ENCODE measurements at places on chromosomes 5 and 9.

GRCh38 chr5:150644514-150644913, 4.1 kb downstream of the SYNPO start:
- no peak for DNase-seq
- peaks cover 12% of the 10 kb centered on the region for H3K36me3 ChIP-seq
- peak overlapping the region; percentile 88 for H3K27ac ChIP-seq
- H3K4me1 ChIP-seq = peaks cover 60% of the 10 kb centered on the region
- H3K27me3 ChIP-seq = no peaks in the 10 kb centered on the region

GRCh38 chr9:127166651-127167524, 44.5 kb upstream of the ANGPTL2 start:
- DNase-seq = no peak
- H3K4me3 ChIP-seq = no peak overlapping the region
- no peak overlapping the region for H3K27ac ChIP-seq
- peaks cover 4% of the 10 kb centered on the region for H3K4me1 ChIP-seq

DNA sequence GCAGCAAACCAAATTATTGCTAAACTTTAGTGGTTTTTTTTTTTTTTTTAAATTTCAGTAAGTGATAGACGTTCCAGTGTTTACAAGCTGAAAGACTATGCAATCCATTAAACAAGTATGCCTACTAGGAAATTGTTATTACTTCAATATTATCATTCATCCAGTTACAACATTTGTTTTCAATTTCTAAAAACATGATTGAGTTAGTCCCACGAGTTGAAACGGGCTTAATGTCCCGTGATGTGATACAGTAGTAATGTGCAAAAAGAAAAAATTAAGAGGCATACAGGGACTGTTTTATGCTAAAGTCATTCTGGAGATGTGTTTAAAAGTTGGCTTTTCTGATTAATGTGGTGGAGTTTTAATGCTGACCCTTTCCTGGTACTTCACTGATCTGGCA, 550.3 kb upstream of the DMAC1 start:
- no peaks in the 10 kb centered on the region for H3K27me3 ChIP-seq
- H3K27ac ChIP-seq = no peak overlapping the region
- no peak for DNase-seq

- DNase-seq = no peak
- peaks cover 27% of the 10 kb centered on the region for H3K4me1 ChIP-seq
- H3K36me3 ChIP-seq = no peaks in the 10 kb centered on the region
- no peak overlapping the region for H3K4me3 ChIP-seq
These were observed 98.9 kb upstream of the SPATA31D4 start for GRCh38 chr9:81829195-81829882.

DNA sequence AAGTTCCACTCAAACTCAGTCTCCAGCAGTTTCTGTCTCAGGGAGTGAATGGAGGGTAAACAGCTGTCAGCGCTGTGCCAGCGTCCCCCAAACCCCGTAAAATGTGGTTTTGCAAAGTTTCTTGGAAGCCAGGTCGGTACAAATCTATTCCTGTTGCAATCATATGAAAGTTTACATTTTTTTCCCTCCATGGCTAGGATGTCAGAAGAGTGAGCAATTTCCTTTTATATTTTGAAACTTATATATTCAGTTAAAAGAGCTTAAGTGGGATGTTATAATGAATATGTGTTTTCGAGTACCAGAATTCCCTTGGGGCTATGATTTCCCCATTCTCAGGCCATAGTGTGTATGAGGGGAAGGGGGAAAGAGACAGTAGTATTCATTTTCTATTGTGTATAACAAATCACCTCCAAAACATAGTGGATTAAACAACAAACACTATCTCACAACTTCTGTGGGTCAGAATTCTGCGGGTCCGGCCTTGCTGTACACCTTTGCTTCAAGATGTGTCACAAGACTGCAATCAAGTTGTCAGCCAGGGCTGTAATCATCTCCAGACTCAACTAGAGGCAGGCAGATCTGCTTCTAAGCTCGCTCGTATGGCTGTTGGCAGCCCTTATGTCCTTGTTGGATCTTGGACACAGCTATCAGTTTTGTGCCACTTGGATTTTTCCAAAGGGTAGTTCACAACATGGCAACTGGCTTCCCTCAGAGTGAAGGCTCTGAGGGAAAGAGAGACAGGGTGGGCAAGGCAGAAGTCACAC, 107.4 kb downstream of the SNX18 start:
- H3K36me3 ChIP-seq = no peaks in the 10 kb centered on the region
- peaks cover 33% of the 10 kb centered on the region for H3K27me3 ChIP-seq
- DNase-seq = no peak

GRCh38 chr9:124218438-124218982, 39.2 kb upstream of the NEK6 start:
- no peak overlapping the region for H3K27ac ChIP-seq
- H3K4me3 ChIP-seq = no peak overlapping the region
- no peak for DNase-seq
- no peaks in the 10 kb centered on the region for H3K36me3 ChIP-seq

DNA sequence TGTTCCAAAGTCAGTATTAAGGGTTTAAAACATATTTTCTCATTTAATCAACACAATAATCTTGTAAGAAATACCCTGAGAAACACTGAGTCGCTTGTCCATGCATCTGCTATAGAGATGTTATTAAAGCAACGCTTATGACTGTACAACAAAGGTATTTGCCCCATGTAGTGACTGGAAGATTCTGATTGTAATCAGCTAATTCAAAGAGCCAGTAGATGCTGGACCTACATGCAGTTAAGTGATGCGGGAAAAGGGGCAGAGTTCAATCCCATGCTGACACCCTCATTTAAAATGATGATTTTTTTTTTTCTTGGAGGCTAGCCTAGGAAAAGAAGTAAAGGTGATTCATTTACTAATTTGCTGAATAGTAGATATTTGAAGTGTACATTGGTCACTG, 149.3 kb upstream of the MTAP start:
- peaks cover 10% of the 10 kb centered on the region for H3K4me1 ChIP-seq
- no peak for DNase-seq
- H3K4me3 ChIP-seq = no peak overlapping the region
- H3K36me3 ChIP-seq = peaks cover 9% of the 10 kb centered on the region
- no peak overlapping the region for H3K27ac ChIP-seq

- DNase-seq = no peak
- H3K4me1 ChIP-seq = peaks cover 16% of the 10 kb centered on the region
- no peak overlapping the region for H3K4me3 ChIP-seq
- no peak overlapping the region for H3K27ac ChIP-seq
These were observed 55.3 kb downstream of the TRPC7 start for GRCh38 chr5:136309932-136310598.

DNA sequence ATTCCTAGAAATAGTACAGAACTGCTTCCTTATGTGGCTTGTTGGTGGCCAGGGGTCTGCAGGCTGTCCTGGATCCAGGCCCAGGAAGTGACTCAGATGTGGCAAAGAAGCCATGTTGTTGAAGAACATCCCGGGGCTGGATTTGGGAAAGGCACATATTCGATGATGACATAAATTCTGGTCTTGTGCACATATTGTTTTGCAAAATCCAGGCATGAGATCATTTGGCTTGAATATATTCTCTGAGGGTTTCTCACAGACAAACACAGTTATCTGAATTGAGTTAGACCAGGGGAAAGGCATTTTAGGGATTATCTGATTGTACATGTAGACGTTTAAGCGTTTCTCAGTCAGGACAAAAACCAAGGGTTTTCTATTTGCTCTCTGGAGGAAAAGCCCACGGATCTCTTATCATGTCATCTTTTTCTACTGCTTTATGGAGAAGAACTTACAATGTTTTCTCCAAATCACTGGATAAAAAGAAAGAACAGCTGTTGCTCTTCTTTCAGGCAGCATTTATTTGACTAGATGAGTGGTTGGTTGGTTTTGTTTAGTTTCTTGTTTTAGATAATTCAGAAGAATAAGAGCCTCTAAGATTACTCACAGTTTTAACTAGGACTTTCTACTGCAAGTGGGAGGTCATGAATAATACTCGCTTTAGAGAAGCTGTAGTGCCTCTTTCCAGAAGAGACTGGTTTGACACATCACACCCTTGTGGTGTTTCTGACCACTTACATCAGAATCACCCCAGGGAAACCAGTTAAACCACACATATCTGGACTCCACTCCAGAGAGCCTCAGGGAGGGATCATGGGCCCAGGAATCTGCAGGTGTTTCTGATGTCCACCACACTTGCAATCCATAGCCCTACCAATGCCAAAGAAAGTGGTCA, 29.5 kb upstream of the LHFPL2 start:
- H3K4me3 ChIP-seq = no peak overlapping the region
- H3K27me3 ChIP-seq = no peaks in the 10 kb centered on the region
- peaks cover 16% of the 10 kb centered on the region for H3K4me1 ChIP-seq
- no peaks in the 10 kb centered on the region for H3K36me3 ChIP-seq
- DNase-seq = no peak

- peak overlapping the region; percentile 97 for H3K27ac ChIP-seq
- H3K27me3 ChIP-seq = peaks cover 8% of the 10 kb centered on the region
- H3K36me3 ChIP-seq = no peaks in the 10 kb centered on the region
- DNase-seq = peak; percentile 66
These were observed 4.6 kb upstream of the CERCAM start for GRCh38 chr9:128416014-128416413.

DNA sequence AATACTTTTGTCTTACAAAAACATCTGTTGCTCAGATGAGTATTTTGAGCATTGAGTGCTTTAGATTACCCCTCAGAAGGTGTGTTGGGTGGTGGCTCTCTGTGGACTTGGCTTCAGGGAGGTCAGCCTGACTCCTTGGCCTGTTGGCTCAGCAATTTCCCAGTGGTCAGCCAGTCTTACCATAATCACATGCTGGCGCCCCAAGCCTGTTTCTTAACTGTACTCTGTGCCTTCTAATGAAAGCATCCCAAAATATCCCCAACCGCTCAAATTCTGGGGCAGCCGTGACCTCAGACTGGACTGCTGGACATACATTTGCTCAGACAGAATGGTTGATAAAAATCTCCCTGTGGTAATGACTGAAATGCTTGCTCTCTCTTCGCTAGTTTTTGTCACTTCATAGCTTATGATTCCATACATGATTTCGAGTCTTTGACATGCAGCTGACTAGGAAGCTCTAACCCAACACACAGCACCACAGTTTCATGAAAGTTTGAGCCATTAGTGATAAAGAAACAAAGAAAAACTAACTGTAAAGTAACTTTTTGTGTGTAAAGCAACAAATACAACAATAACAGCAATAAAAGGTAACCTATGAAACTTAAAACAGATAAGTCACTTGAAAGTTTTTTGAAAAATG, 562.2 kb upstream of the MEF2C start:
- H3K36me3 ChIP-seq = no peaks in the 10 kb centered on the region
- H3K27me3 ChIP-seq = peaks cover 2% of the 10 kb centered on the region
- H3K4me1 ChIP-seq = peaks cover 24% of the 10 kb centered on the region
- H3K4me3 ChIP-seq = no peak overlapping the region
- no peak overlapping the region for H3K27ac ChIP-seq
- no peak for DNase-seq

GRCh38 chr5:174338185-174339010, 292.9 kb downstream of the NSG2 start:
- no peaks in the 10 kb centered on the region for H3K36me3 ChIP-seq
- no peaks in the 10 kb centered on the region for H3K27me3 ChIP-seq
- DNase-seq = peak; percentile 57
- H3K27ac ChIP-seq = peak overlapping the region; percentile 94
- peak overlapping the region; percentile 35 for H3K4me3 ChIP-seq

Data from mesothelial cell of epicardium (in vitro differentiated cells).